ENCODE measurements at places on chromosomes 11 and 22.

GRCh38 chr22:34416022-34416860 is 496.0 kb upstream of the LARGE1 start:
- H3K4me1 ChIP-seq = no peaks in the 10 kb centered on the region
- no peak overlapping the region for H3K4me3 ChIP-seq
- no peaks in the 10 kb centered on the region for H3K36me3 ChIP-seq
- H3K27me3 ChIP-seq = no peaks in the 10 kb centered on the region

- H3K4me1 ChIP-seq = no peaks in the 10 kb centered on the region
- no peaks in the 10 kb centered on the region for H3K27me3 ChIP-seq
- DNase-seq = no peak
Observed at GRCh38 chr22:48880749-48881148, 946.9 kb downstream of the BRD1 start.

GRCh38 chr11:31956310-31956709 is 134.6 kb upstream of the RCN1 start:
- H3K4me3 ChIP-seq = no peak overlapping the region
- no peaks in the 10 kb centered on the region for H3K4me1 ChIP-seq
- H3K27me3 ChIP-seq = no peaks in the 10 kb centered on the region
- H3K27ac ChIP-seq = no peak overlapping the region

- H3K4me3 ChIP-seq = peak overlapping the region; percentile 59
- H3K27me3 ChIP-seq = peaks cover 87% of the 10 kb centered on the region
- H3K27ac ChIP-seq = no peak overlapping the region
- H3K36me3 ChIP-seq = peaks cover 6% of the 10 kb centered on the region
- DNase-seq = no peak
Observed at GRCh38 chr11:33867996-33868646, 23.8 kb downstream of the LMO2 start.

DNA sequence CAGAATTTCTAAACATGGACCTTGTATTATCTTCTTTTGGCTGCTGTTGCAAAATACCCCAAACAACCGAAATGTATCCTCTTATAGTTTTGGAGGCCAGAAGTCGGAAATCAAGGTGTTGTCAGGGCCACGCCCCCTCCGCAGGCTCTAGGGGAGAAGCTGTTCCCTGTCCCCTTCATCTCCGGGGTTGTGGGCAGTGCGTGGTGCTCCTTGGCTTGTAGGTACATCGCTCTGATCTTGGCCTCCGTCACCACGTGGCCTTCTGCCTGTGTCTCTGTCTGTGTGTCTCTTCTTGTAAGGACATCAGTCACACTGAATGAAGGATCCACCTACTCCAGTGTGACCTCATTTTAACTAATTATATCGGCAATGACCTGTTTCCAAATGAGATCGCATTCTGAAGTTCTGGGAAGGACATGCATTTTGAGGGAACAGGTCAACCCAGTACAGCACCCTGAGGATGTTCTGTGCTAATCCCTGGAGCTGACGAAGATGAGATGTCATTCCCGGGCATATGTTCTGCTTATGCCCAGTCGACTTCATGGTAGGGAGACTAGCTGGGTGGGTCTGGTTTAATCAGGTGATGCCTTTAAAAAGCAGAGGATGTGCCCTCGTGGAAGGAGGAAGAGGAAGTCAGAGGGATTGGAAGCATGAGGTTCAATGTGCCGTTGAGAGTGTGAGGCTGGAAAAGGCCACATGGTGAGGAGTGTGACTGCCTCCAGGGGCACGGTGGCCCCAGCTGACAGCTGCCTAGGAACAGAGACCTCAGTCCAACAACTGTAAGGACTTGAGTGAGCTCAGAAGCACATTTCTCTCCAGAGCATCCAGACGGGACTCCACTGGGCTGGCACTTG is 531.1 kb downstream of the TBC1D22A start:
- no peak overlapping the region for H3K27ac ChIP-seq
- peaks cover 58% of the 10 kb centered on the region for H3K27me3 ChIP-seq
- no peak for DNase-seq
- no peaks in the 10 kb centered on the region for H3K4me1 ChIP-seq
- H3K36me3 ChIP-seq = no peaks in the 10 kb centered on the region

DNA sequence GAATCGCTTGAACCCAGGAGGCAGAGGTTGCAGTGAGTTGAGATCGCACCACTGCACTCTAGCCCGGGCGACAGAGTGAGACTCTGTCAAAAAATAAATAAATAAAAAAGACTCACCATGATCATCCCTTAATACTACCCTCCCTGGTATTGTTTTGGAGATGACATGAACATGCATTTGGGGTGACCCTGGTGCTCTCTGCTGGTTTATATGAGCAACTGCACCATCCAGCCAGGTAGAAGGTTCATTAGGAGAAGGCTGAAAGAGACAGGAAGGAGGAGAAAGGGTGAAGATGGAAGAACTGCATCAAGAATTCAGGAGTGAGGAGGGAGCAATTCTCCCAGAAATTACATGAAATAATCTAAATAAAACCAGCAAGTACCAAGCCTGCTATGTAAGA is 37.8 kb downstream of the SLC5A1 start:
- peaks cover 24% of the 10 kb centered on the region for H3K27me3 ChIP-seq
- H3K36me3 ChIP-seq = peaks cover 2% of the 10 kb centered on the region
- H3K4me3 ChIP-seq = no peak overlapping the region
- no peak overlapping the region for H3K27ac ChIP-seq
- no peaks in the 10 kb centered on the region for H3K4me1 ChIP-seq

Data from central memory CD8-positive, alpha-beta T cell (primary cell).